Heart left ventricle (tissue), 16 donors: ENCODE measurements at places on chromosomes 12 and 14. TPM values are rescaled to one million over a fixed set of nuclear protein-coding genes. Genes with fewer than 3 reads are reported as not detected.

DNA sequence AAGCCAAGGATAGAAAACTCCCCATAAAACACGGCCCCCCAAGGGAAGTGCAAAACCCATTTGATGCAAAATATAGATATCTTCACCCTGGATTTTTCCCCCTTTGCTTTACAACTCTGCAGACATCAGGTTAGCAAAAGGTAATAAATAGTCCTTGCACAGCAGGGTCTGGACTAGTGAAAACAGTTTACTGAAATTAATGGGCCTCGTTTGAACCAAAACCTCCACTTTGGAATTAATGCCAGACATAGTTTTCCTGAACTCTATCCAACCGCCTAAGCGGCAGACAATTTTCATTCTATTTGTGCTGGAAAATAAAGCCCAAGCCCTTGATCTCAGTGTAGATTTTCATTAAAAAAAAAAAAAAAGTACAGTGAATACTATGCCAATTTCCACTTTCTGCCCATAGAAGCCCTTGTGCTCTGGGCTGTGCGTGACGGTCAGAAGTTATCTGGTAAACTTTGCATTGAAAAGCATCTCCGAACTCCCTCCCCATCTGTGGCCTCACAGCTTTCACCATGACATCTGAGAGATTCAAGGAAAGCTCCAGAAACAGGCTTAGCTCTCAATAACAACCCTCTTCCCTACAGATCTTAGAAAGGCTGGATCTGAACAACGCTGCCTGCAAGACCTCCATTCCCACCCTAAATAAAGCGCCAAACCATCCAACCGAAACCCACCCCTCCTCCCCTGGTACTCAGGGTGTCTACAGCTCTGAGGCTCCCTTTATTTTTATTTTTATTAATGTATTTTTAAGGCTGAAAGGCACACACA, 11.0 kb upstream of the IRF2BPL start:
- peaks cover 84% of the 10 kb centered on the region for H3K4me1 ChIP-seq
- H3K4me3 ChIP-seq, result peak overlapping the region; percentile 39
- no peaks in the 10 kb centered on the region for H3K27me3 ChIP-seq
- H3K36me3 ChIP-seq, result no peaks in the 10 kb centered on the region
- no peak for DNase-seq

- H3K36me3 ChIP-seq, result peaks cover 48% of the 10 kb centered on the region
- DNase-seq, result no peak
- H3K4me1 ChIP-seq, result peaks cover 32% of the 10 kb centered on the region
These were observed 692 bp downstream of the MYG1 start for GRCh38 chr12:53300187-53300586.

DNA sequence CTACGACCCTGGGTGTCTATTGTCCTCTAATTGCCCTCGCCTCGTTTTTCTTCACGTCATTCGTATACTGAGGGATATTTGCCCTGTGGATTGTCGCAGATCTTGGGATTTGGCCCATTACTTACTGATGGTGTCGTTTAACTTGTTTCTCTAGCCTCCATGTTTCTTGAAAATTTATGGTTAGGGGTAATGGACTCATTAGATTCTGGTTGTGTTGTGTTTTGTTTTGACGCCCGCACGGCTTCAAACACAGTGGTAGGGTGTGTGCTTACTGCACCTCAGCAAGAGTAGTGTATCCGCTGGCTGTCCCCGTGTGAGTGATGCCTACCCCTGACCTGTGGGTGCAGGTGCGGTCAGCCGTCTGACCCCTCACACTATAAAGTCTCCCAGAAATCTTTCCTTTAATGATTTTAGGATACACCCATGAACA, 874 bp upstream of the RNU6-8 start:
- H3K27ac ChIP-seq, result peak overlapping the region; percentile 94
- H3K27me3 ChIP-seq, result no peaks in the 10 kb centered on the region
- peak overlapping the region; percentile 67 for H3K4me3 ChIP-seq
- H3K4me1 ChIP-seq, result no peaks in the 10 kb centered on the region

GRCh38 chr12:115457798-115458197, 773.8 kb upstream of the TBX3 start:
- H3K36me3 ChIP-seq, result no peaks in the 10 kb centered on the region
- no peak for DNase-seq
- no peaks in the 10 kb centered on the region for H3K4me1 ChIP-seq
- H3K27me3 ChIP-seq, result peaks cover 3% of the 10 kb centered on the region
- H3K27ac ChIP-seq, result no peak overlapping the region
- no peak overlapping the region for H3K4me3 ChIP-seq

DNA sequence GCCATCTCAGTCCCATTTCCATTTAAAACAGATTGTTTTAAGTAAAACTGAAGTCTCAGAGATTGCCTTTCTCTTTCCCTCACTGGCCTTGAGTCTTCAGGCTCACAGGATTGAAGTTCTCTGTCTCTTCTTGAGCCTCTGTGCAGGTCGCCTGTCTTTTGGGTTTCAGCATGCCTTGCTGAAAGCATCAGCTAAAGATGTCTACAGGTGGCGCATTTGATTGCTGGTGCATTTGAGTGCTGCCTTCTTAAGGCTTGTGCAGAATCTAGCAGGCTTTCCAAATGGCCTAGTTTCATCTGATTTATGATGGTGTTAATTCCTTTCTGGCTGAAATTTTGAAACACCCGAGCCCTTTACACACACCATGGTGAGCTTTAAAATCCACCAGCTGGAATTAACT, 1062.2 kb upstream of the FBXO33 start:
- H3K36me3 ChIP-seq, result no peaks in the 10 kb centered on the region
- no peak overlapping the region for H3K4me3 ChIP-seq

- H3K27me3 ChIP-seq, result no peaks in the 10 kb centered on the region
- no peaks in the 10 kb centered on the region for H3K4me1 ChIP-seq
- DNase-seq, result no peak
- H3K36me3 ChIP-seq, result no peaks in the 10 kb centered on the region
These were observed 41.4 kb downstream of the RAB35 start for GRCh38 chr12:120075034-120075616.

GRCh38 chr12:119179335-119180021, 747 bp downstream of the HSPB8 start:
- peaks cover 46% of the 10 kb centered on the region for H3K4me1 ChIP-seq
- H3K27ac ChIP-seq, result peak overlapping the region; percentile 88
- H3K36me3 ChIP-seq, result no peaks in the 10 kb centered on the region
- peak; percentile 67 for DNase-seq

GRCh38 chr12:111757361-111758119, 9.2 kb upstream of the ALDH2 start:
- peak overlapping the region; percentile 75 for H3K27ac ChIP-seq
- no peak overlapping the region for H3K4me3 ChIP-seq
- DNase-seq, result peak; percentile 72
- no peaks in the 10 kb centered on the region for H3K27me3 ChIP-seq
- peaks cover 4% of the 10 kb centered on the region for H3K36me3 ChIP-seq

DNA sequence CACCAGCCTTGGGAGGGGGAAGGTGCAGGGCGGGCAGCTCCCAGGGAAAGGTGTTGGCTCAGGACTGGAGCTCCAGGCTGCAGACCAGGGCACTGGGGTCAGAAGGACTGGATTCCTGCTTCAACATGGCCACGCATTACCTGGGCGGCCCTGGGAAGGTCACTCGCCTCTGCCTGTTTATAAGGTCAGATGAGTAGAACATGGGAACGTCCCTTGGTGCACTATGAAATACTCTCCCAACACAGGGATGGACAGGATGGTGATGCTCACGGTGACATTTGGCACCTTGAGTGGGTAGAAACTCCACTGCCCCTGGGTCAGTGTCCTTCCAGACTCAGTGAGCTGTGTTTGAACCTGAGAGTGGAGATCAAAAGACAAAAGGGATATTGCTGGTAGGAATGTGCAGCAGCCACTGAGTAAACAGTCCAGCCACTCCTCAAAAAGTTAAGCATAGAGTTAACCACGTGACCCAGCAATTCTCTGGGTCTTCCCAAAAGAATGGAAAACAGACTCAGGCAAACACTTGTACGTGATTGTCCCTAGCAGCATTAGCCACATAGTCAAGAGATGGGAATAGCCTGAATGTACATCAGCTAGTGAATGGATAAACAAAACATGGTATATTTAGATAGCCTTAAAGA, 9.1 kb upstream of the BDKRB2 start:
- H3K4me1 ChIP-seq, result no peaks in the 10 kb centered on the region
- H3K36me3 ChIP-seq, result no peaks in the 10 kb centered on the region
- H3K27ac ChIP-seq, result no peak overlapping the region
- no peak for DNase-seq
- H3K27me3 ChIP-seq, result no peaks in the 10 kb centered on the region

DNA sequence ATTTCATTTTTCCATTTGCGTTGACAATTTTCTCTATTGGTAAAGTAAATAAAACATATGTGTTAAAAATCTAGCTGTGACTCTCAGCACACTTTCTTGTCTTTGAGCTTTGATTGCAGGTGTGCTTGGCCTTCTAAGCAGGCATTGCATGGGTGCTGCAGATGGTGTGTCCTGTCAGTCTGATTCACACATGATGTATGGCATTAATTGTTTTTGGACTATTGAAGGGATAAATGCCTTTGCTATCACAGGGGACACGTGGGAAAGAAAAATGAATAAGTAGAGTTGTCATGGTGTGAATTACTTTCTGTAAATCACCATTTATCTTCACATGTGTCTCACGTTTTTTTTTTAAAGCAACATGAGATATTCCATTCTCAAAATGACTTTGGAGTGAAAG, 211.3 kb upstream of the NAV3 start:
- H3K4me3 ChIP-seq, result no peak overlapping the region
- no peak overlapping the region for H3K27ac ChIP-seq
- DNase-seq, result no peak
- H3K4me1 ChIP-seq, result no peaks in the 10 kb centered on the region
- no peaks in the 10 kb centered on the region for H3K36me3 ChIP-seq

DNA sequence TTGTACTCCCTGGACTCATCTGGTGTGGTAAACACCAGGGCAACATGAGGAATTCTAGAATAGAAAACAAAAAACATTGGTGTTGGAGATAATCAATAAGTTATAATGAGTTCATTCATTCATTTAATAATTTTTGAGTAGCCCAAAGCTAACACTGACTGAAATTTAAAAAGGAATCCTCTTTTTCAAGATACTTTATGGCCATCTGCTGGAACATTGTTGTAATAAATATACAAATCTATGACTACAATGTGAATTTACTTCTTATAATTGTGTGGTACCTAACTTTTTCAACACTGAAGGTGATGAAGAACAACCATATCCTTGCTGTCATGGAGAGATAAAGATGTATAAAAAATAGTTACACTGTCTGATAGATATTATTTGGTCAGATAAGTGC, 687.3 kb upstream of the MIS18BP1 start:
- H3K27ac ChIP-seq, result no peak overlapping the region
- no peaks in the 10 kb centered on the region for H3K27me3 ChIP-seq
- H3K4me3 ChIP-seq, result no peak overlapping the region
- H3K4me1 ChIP-seq, result no peaks in the 10 kb centered on the region

GRCh38 chr14:93906341-93907329, 20.5 kb upstream of the FAM181A start:
- H3K4me1 ChIP-seq, result no peaks in the 10 kb centered on the region
- no peaks in the 10 kb centered on the region for H3K36me3 ChIP-seq
- peaks cover 11% of the 10 kb centered on the region for H3K27me3 ChIP-seq
- H3K27ac ChIP-seq, result no peak overlapping the region

- H3K27ac ChIP-seq, result no peak overlapping the region
- no peaks in the 10 kb centered on the region for H3K27me3 ChIP-seq
- no peak overlapping the region for H3K4me3 ChIP-seq
- H3K4me1 ChIP-seq, result peaks cover 18% of the 10 kb centered on the region
- DNase-seq, result no peak
These were observed 37.9 kb upstream of the PLEKHG6 start for GRCh38 chr12:6272300-6273204.

GRCh38 chr12:63909746-63910145, 65.2 kb downstream of the SRGAP1 start:
- H3K4me1 ChIP-seq, result peaks cover 10% of the 10 kb centered on the region
- no peak for DNase-seq
- no peaks in the 10 kb centered on the region for H3K27me3 ChIP-seq
- H3K27ac ChIP-seq, result no peak overlapping the region
- no peak overlapping the region for H3K4me3 ChIP-seq

DNA sequence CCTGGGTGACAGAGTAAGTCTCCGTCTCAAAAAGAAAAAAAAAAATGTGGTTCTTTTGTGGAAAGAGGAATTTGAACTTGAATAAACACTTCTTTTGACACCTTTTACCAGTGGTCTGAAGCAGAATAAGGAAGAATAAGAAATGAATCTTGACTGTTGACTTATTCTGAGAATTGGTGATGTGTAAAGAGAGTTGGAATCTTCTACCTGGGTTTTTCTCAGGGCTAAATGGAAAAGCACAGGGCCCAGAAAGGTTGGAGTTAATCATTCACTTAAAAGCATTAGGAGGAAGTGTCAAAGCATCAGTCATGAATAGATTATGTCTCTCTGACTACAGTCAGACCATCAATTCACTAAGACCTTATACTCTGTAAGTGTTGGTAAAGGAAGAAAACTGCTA, 13.9 kb downstream of the PNMA1 start:
- no peak overlapping the region for H3K27ac ChIP-seq
- no peaks in the 10 kb centered on the region for H3K27me3 ChIP-seq
- H3K36me3 ChIP-seq, result peaks cover 16% of the 10 kb centered on the region
- H3K4me3 ChIP-seq, result no peak overlapping the region
- DNase-seq, result no peak

- H3K36me3 ChIP-seq, result no peaks in the 10 kb centered on the region
- no peak overlapping the region for H3K4me3 ChIP-seq
- DNase-seq, result no peak
- H3K4me1 ChIP-seq, result no peaks in the 10 kb centered on the region
These were observed 759.1 kb downstream of the GALC start for GRCh38 chr14:87233806-87234384.

DNA sequence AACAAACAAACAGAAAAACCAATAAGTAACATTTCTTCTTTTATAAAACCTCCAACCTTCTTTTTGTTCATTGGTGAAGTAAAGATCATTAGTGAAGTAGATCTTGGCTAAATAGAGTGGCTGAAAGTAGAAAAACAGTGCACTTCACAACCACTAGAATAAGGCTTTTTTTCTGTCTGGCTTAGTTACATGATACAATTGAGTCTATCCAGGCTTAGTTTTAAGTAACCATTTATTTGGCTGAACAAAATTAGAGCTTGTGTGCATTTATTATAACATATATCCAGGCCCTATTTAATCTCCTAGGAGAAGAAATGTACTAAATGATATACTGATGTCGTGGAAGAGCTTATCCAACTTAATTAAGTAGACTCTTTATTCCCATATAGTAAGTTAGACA, 65.8 kb upstream of the STK38L start:
- no peak overlapping the region for H3K27ac ChIP-seq
- DNase-seq, result no peak
- no peaks in the 10 kb centered on the region for H3K36me3 ChIP-seq
- H3K4me1 ChIP-seq, result peaks cover 37% of the 10 kb centered on the region
- no peaks in the 10 kb centered on the region for H3K27me3 ChIP-seq
- no peak overlapping the region for H3K4me3 ChIP-seq

GRCh38 chr12:79650440-79650839, 40.3 kb downstream of the PAWR start:
- H3K36me3 ChIP-seq, result no peaks in the 10 kb centered on the region
- no peaks in the 10 kb centered on the region for H3K4me1 ChIP-seq
- no peak overlapping the region for H3K27ac ChIP-seq
- no peak overlapping the region for H3K4me3 ChIP-seq

GDF3 gene
- not detected for total RNA-seq

SNRPF gene
- 11.0 TPM for total RNA-seq

KRT8 gene
- 79.9 TPM for total RNA-seq

CLEC9A gene
- not detected for total RNA-seq

RNASE1 gene
- total RNA-seq, result 294 TPM

INHBC gene
- total RNA-seq, result not detected

ZDHHC22 gene
- 0.12 TPM for total RNA-seq
